ENCODE measurements at places on chromosomes 12 and 14.

- no peak for DNase-seq
Observed at GRCh38 chr14:58673722-58674121, 36.0 kb downstream of the DACT1 start.

GRCh38 chr14:33709711-33710110 lies 241.2 kb downstream of the EGLN3 start:
- no peak for DNase-seq

- DNase-seq: no peak
Observed at GRCh38 chr12:107320033-107320928, 226.9 kb upstream of the CRY1 start.

DNA sequence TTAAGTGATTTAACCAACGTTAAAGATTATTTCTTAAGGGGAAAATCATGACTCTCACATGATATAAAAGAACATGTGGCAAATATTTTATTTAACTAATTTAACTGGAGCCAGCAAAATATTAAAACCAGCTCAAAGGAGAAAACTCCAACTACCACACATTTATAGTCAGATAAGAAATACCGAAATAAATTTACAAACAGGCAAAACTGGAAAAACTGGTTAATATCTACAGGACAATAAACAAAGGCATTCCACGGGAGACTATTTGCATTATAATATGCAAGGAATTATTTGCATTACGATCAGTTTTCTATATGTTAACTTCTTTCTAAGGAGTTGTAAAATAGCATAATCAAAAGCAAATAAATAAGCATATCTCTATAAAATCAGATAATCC lies 13.8 kb upstream of the BCL2L14 start:
- no peak for DNase-seq

- DNase-seq: no peak
Observed at GRCh38 chr14:31419967-31420318, 407 bp downstream of the HEATR5A start.

DNA sequence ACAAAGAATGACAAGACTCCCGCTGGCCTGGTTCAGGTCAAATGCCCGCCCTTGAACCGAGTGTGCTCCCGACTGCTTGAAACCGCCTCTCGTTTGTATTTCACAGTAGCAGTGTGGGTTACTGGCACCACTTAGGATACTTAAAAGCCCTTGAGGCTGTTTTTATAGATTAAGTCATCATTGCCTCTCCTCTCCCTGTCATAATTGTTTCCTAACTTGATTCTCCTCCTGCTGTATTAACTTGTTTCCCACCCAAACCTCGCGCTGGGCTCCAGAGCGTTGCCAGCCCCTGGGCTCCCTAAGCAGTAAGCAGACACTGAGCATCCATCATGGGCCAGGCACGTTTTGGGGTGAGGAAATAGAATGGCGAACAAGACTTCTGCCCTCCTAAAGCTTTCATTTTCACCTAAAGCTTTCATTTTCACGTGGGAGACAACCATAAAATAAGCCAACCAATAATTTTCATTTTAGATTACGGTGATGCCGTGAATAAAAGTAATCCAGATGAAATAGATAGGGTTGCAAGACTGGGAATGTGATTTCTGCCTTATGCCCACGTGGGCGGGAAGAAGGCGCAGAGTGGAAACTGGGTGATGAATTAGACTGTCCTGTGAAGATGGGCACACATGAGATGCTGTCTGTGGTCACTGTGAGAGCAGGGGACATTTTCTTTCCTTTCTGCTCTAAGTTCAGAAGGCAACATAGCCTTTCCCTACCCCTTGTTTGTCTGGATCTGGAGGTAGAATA lies 97.5 kb downstream of the PPP2R5C start:
- no peak for DNase-seq

DNA sequence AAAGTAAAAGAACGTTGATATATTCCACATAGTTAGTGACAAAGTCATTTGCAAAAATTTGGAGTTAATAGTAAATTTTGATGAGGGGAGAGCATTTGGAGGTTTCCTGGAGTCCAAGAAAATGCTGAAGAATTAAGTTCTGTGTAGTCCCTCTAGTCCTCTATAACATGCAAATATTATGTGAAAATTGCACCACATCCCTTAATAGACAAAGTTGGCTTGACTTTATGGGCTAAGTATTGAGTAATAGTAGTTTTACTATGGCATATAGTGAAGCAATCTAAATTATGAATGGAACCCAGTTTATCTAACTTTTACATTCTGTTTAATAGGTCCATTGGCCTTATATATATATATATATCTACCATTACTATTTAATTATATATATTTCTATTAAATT lies 66.4 kb upstream of the DCN start:
- no peak for DNase-seq

GRCh38 chr12:44709166-44709565 lies 166.9 kb downstream of the NELL2 start:
- no peak for DNase-seq

GRCh38 chr12:29320295-29321085 lies 60.5 kb downstream of the ERGIC2 start:
- no peak for DNase-seq

DNA sequence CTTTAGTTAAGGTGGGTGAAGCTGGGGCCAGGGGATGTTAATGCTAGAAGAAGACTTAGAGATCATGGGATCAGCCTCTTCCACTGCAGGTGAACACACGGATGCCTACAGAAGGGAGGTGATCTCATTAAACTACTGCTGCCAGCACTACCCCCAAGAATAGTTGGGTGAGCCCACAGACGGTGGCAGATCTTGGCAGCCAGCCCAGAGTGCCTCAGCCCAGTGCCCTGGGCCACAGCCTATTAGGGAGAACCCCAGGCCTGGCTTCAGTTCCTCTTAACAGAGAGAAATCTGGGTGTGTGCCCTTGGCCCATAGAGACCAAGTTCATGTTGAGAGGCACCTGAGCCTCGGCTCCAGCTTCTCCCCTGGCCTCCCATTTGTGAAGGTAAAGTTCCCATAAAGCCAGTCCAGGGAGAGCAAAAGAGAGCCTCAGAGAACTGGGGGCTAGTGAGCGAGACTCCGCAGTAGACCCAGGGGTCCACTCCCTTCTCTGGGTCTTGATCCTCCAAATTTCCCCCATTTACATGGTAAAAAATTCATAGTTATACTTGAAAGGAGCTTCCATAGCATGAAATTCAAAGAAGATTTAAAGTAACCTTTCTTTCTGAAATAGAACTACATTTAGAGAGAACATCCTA lies 125.0 kb upstream of the CCND2 start:
- DNase-seq: no peak

DNA sequence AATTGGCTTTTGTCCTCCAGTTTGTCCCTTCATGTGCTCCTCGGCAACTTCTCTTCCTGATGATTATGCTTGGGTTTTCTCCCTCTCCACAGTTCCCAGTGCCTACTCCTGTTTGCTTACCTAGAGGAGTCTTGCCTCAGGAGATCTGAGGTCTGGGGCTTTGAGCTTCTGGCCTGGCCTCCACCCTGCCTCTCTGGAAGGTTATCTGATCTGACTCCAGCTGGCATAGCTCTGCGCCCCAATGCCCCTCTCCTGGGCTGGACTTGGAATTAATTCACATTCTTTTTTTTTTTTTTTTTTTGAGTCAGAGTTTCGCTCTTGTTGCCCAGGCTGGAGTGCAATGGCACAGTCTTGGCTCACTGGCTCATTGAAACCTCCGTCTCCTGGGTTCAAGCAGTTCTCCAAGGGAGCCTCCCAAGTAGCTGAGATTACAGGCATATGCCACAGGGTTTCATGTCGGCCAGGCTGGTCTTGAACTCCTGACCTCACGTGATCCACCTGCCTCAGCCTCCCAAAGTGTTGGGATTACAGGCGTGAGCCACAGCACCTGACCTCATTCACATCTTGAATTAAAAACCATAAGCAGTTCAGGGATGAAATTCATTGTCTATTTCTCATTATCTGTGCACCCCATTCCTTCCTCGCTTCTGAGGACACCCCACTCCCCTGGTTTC lies 33.5 kb downstream of the CFL2 start:
- peak; percentile 44 for DNase-seq

- no peak for DNase-seq
Observed at GRCh38 chr12:54616933-54617680, 17.6 kb downstream of the LACRT start.

DNA sequence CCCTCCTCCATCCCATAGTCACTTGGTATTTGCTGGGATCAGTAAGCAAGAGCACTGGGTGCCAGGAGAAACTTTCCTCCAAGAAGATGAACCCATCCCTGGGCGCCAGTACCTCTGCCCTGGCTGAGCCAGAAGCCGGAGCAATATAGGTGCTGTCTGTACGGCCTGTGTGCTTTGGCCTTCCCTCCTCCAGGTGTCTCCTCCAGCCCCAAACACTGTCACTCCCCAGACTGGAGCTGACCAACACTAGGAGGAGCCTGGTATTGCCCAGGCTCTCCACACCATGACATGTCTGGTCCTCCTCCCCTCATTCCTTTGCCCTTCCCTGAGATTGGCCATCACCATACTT lies 4.9 kb downstream of the GSTZ1 start:
- no peak for DNase-seq

- no peak for DNase-seq
Observed at GRCh38 chr12:99455350-99456035, 192.1 kb upstream of the GARIN6 start.

DNA sequence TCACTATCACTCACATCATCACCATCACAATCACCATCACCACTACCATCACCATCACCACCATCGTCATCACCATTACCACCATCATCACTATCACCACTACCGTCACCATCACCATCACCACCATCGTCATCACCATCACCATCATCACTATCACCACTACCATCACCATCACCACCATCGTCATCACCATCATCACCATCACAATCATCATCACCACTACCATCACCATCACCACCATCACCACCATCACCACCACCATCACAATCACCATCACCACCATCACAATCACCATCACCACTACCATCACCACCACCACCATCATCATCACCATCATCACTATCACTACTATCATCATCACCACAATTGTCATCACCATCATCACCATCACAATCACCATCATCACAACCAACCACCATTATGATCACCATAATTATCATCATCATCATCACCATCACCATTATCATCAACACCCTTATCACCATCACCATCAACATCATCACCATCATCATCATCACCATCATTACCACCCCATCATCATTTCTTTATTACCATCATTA lies 90.8 kb downstream of the DICER1 start:
- DNase-seq: no peak

DNA sequence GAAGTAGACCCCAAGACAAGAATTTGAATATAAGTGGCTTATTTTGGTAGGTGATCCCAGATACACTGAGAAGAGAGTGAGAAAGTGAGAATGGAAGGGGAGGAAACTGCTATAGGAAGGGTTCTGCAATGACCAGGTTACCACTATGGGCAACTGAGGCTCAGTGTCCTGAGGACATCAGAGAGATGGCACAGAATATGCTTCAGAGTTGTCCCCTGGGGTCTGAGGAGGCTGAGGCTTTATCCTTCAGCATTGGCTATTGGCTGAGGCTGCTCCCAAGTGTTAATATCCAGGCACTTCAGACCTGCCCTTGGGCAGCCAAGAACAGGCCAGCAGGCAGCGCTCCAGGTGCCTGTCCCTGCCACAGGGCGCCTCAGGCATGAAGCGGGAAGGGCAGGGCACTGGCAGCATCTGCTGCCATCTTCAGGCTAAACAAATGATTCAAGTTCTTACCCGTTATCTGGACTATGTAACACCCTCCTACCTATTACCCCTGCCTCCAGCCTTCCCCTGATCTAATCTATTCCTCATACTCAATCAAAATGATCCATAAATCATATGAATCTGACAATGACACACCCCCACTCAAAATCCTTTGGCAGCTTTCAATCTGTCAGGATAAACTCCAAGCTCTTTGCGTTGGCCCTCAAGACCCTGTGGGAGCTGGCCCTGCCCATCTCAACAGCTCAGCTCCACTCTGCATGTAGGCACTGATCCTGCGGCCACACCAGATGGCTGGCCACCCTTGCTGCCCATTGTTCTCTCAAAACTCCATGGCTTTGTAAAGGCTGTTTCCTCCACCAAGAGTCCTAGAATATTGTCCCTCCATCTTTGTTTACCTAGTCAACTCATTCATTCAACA lies 42.4 kb downstream of the CKAP4 start:
- DNase-seq: peak; percentile 24

DNA sequence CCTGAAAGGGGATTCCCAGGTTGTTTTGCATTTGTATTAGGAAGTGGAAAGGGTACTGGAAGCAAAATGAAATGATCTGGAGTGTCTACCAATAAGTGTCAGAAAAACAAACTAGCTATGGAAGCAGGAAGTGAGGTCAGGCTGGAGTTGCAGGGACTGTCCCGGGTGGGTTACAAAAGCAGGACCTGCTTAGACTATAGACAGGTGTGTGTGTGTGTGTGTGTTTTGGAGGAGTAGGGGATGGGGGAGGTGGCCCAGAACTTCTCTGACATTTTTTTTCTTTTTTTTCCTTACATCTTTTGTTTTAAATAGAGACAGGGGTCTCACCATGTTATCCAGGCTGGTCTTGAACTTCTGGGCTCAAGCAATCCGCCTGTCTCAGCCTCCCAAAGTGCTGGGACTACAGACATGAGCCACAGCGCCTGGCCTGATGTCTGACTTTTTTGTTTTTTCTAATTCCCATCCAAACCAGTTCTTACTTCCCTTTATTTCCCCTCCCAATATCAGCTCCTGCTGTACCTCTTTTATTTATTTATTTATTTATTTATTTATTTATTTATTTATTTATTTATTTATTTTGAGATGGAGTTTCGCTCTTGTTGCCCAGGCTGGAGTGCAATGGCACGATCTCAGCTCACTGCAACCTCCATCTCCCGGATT lies 512 bp upstream of the RND1 start:
- no peak for DNase-seq

All from DMS 273 treated with DMSO at 0.1 percent for 48 hours (cell line).